Hematopoietic multipotent progenitor cell treated with erythropoietin and hydrocortisone succinate and interleukin-3 and kit ligand, for 15 days (in vitro differentiated cells): ENCODE measurements at places on chromosomes 4 and X.

DNA sequence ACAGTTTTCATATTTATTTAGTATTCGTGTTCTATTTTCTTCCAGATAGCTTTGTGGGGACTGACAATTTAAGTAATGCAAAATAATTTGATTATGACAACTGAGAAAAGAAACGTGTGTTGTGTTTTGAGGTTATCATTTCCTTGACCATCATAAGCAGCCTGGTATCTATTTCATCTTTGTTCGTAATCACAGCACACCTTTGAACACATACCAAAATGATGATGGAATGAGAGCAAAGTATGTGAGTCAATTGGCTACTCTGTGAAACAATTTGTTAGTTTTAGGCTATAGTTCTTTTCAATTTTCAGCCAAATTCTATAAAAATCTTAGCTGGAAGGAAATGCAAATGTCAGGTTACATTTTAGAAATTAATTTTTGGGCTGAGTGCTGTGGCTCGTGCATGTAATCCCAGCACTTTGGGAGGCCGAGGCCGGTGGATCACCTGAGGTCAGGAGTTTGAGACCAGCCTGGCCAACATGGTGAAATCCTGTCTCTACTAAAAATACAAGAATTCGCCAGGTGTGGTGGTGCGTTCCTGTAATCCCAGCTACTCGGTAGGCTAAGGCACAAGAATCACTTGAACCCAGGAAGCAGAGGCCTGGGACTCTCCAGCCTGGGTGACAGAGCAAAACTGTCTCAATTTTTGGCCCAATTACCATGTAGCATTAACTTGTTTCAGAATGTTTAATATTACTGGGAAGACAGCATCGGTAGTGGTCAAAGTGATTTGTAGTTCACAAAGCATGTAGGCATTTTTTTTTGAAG is 1.1 kb upstream of the DUSP21 start:
- no peak for DNase-seq

- no peak for DNase-seq
Measured at GRCh38 chr4:5863461-5864113, 29.3 kb downstream of the CRMP1 start.

DNA sequence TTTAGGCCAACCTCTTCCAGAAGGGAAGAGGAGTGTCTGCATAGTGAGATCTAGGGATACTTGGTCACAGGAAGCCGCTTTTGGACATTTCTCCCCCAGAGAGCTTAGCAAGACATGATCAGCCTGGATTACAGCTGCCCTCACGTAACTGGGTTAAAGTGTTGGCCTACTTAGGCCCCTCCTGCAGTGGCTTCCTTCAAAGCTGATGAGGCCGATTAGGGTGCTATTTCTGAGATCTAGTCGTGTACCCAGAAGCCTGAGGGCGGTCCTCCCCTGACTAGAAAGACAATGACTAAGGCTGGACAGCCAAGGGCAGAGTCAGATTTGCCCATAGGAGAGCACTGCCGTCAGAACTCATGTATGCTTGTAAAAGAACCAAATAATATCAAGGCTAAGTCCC is 135.0 kb downstream of the AMMECR1 start:
- DNase-seq = no peak

GRCh38 chr4:76147454-76148141 is 599 bp downstream of the NUP54 start:
- DNase-seq = peak; percentile 37

DNA sequence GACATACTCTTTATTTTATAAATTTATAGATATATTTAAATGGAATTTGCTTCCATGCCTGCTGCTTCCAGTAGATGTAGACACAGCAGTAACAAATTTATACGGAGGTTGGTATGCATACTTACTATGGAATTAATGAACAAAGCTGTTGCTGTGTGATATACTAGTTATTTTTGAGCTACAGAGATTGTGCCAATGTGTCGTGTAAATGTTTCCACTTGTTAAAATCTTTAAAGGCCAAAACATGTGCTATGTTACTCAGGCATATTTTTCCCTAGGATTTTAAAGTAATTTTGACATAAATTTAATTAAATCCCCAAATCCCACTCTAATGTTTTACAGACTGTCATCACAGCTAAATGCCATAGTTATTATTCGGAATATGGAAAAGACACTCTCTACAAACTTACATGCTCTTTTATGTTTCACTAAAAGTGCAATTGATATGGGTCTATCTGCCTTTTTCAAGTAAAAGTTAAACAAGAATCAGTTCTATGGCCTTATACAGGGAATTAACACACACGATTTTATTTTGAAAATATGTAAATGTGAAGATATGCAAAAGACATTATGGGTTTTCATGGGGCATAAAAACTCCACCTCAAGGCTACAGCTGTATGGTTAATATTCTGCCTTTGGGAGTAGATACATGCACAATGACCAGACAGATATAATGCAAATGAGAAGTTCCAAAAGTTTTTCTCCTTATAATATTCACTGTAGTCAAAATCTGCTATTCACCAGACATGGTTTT is 256.8 kb downstream of the FSTL5 start:
- no peak for DNase-seq

- no peak for DNase-seq
Measured at GRCh38 chrX:153874085-153874365, 11.9 kb downstream of the L1CAM start.

DNA sequence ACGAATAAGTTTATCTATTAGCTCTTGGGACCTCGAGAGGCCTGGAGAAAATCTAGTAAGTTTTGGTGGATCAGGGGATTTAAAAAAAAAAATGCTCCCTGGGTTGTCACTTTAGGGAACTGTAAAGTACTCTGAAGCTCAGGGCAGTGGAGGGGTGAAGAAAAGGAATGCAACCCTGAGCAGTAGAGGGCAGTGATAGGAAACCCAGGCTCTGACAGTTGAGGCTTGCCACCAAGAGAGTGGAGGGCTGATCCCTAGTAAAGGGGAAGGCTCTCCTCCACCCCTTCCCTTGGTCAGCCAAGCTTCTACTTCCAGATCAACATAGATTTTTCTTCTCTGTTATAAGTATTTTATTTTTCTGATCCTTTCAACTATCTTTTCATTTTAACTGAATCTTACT is 73.1 kb downstream of the FBXO8 start:
- DNase-seq = no peak

DNA sequence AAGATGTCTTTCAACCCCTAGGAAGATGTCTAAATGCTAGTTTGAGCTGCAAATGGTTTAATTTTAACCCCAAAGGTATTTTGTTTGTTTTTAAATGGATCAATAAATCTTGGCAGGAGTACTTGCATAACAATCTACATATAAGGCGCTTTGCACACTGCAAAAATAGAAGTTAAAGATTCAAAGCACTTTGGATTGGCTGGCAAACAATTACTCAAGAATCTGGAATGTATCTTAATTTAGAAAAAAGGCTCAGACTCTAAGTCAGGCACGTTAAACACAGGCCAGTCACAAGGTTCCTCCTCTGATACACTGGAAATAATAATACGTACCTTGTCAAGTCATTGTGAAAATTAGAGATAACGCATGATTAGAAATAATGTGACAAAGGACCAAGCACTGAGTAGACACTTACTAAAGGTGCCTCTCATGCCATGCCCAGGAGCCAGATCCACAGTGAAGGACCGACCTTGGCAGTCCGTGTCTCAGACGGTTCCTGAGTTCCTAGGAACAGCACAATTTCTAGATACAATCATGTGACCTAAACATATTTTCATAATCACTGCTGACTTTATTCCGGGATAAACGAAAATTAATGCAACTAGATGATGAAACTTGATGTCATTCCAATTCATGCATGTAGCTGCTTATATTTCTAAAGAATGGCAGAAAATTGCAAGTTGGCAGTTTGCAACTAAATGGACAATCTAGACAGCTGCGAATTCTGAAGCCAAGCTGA is 49.6 kb downstream of the PROM1 start:
- DNase-seq = no peak

DNA sequence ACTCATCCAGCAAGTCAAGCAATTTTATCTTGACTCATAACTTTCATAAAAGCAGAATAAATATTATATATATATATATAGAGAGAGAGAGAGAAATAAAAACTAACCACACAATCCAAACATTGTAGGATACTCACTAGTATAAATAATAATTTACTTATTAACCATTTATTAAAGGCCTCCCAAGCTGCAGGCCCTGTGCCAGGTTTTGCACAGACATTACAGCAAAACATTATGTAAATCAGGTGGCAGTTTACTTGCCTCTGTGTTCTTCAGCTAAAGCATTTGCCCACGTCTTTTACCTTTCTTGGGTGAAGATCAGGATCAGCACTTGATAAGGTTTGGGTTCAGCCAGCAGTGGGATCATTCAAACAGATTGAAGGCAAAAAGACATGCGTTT is 75.6 kb downstream of the CLDN22 start:
- no peak for DNase-seq

- no peak for DNase-seq
Measured at GRCh38 chrX:148768296-148768695, 267.9 kb downstream of the AFF2 start.
